DMS 273 treated with DMSO at 0.1 percent for 48 hours (cell line): ENCODE measurements at places on chromosomes 3 and 15.

- DNase-seq: no peak
Measured at GRCh38 chr3:106617276-106617675, 748.5 kb upstream of the CBLB start.

DNA sequence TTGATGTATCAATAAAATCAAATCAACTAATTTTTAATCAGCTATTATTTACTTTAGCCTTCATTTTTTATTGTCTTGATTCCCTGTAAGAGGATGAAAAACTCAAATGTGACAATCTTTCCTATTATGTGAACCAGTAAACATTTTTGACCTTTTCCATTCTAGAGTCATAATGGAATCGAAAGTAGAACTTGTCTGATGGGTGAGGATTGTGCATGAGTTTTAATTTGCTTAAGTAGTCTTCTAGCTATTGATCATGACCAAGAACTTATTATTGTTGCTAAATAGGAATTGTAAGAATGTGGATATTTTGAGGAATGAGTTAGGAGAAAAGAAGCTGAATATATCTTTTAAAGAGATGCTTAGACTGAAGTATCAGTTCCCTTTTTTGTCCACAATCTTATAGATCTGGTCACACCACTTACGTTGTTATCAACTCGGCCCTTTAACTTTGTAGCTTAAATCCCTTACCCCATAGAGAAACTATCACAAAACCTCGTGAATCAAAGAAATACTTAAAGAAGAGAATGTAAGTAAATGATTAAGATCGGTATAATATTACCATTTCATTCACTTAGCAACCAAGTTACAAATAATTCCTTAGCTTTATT is 147.3 kb downstream of the TP63 start:
- no peak for DNase-seq

DNA sequence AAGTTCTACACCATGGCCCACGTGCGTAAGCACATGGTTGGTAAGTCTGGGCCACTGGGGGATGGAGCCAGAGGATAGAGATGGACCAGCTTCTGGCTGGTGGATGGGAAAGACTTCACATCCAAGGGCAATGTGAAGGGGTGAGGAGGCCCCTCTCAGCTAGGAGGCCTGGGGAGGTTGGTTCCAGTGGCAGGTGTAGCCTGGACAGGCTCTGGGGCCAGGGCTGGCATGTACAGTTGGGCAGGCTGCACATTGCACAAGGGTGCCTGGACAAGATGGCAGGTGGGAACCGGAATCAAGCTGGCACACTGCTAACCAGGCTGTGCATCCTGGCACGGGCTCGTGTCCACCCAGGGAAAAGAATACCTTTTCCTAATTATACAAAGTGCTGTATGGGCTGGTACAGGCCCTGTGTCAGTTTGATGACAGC is 8.1 kb downstream of the ZBTB47 start:
- DNase-seq: no peak

GRCh38 chr3:50405249-50405648 is 45.9 kb upstream of the TMEM115 start:
- no peak for DNase-seq

- no peak for DNase-seq
Measured at GRCh38 chr3:32577174-32577573, 6.5 kb upstream of the DYNC1LI1 start.

DNA sequence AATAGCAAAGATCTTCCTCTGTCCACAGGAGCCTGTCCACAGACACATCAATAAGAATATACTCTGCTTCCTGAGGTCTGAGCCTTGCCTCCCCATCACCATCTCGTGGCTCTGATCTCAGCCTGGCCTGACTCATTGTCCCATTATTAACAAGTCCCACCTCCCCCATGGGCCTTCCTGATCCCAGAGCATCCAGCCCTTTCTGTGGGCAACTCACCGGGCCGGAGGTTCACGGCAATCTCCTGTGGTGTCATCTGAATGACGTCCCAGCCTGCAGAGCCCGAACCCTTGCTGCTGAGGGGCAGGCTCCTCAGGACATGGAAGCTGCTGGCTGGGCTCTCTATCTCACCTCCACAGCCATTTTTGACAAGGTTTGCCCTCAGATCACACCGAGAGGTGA is 28.1 kb downstream of the ITGB5 start:
- no peak for DNase-seq

- DNase-seq: peak; percentile 45
Measured at GRCh38 chr3:122101646-122102045, 46.5 kb downstream of the CD86 start.

DNA sequence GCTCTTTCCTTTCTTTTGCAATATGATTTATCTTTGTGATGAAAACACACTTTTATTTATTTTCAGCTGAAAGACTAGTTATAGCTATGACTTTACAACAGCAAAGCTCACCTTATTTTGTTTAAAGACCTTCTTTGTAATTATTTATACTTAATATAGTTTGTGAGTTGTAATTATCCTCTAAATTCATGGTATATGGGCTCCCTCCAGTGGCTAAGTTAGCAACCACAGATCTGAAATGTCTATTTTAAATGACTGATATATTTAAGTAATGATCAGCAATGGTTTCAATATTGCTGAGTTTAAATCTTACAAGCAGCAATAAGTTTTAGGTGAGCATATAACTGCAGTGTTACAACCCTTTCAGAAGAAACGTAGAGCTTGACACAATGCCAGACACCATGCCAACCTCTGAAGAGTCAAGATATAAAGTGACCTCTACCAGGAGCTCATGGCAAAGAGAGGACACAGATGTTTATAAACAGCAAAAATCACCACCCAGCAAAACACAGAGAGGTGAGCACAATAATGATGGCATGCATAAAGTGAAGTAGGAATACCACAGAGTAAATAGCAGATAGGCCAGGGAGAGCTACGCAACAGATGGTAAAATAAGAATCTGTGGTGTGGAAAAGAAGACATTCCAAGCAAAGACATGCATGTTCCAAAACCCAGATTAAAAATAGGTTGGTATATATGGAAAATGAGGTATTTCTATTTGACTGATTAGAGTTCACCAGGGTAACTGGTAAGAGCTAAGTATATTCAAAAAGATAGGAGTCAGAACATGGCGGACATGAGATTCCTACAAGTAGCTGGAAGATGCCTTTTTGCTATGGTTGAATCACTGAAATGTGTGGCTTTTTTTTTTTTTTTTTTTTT is 143.7 kb upstream of the ZNF385D start:
- DNase-seq: no peak
